ENCODE measurements at places on chromosomes 6 and 20.

DNA sequence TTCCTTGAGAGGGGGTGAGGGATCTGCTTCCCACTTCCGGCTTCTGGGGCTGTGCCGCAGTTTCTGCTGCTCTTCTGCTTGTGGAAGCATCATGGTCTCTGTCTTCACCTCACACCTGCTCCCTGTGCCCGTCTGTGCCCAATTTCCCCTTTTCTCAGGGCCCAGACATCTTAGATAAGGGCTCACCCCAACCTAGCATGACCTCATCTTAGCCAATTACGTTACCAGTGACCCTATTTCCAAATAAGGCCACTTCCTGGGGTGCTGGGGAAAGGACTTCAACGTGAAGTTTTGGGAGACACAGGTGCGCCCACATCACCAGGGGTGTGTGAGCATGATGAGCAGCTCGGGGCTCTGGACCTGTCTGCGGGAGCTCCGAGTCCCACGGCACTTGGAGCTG, 20.7 kb upstream of the RBBP8NL start:
- DNase-seq: no peak

DNA sequence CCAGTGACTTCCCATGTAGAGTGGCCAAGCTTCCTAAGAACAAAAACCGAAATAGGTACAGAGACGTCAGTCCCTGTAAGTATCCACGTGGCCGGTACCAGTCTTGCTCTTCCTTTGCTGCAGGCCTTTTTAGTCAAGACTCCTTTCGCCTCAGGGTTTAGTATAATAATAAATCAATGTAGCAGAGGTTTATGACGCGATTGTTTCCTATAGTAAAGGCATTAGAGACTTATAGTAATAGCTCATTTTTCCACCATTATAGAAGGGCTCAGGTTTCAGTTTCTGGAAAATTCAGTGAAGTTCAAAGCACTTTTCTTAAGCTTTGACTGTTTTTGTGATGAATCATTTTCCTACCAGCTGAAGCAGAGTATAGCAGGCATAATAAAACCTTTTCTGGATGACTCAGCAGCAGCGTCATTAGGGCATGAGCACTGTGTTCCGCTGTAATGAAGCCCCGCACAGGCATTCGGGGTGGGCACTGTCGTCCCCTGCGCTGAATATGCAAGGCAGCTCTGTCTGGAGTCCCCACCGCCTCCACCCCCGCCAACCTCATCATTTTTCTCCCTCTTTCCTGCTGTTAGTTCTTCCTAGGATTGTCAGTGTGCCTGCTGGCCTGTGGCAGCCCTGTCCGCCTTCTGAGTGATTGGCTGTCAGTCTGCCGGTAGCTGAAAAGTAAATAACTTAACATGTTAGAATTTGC, 51.3 kb downstream of the PTPN1 start:
- DNase-seq: peak; percentile 44

DNA sequence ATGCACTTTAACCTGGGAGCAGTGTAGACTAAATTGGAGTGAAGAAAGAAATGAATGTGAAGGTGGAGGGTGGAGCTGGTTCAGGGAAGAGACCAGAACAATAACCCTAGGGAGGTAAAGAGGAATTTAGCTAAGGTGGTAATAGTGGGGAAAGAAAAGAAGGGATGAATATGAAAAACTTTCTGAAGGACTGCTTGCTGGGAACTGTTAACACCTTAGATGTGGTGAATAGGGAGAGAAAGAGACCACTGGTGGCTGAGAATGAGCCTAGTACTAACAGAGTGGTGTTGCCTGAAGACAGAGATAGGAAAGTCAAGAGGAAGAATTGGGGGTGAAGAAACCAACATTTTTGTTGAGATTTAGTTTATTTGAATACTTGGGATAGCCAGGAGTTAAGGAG, 78.4 kb upstream of the HS3ST5 start:
- no peak for DNase-seq

GRCh38 chr6:131101911-131102680, 33.2 kb upstream of the AKAP7 start:
- no peak for DNase-seq

GRCh38 chr20:48843057-48843806, 15.4 kb upstream of the PREX1 start:
- no peak for DNase-seq

DNA sequence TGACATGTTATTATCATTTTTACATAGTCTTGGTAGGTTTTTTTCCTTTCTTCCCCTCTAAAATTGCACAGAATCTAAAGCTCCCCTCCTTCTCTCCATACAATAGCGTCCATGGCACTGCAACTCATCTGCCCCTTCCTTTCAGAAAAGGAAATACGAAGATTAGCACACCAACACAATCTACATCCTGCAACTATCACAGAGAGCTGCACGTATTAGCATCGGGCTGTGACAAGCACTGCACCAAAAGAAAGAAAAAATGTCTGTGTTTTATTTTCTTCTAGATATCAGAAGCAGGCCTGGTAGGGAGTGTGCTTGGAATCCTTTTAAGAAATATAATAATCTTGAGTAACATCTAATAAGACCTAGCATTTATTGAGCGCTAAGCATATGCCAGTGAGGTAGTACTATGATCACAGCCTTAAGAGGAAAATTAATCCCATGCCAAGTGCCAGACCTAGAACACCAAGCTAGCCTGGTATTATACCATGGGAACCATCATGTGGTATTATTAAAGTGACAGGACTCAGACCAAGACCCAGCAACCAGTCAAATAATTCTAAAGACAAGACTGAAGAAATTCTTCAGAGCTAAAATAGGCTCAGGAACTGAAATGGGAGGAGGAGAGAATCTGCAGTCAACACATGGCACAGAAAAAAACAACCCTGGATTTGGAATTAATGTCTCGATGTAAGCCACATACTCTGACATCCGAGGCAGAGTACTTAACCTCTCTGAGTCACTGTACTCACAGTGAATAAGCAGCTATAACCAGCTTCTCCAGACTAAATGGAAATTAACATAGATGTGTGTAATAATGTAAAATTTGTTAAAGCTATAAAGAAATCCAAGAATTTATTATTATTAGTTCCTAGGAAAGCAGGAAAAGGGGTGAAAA, 124.3 kb downstream of the IPCEF1 start:
- no peak for DNase-seq

DNA sequence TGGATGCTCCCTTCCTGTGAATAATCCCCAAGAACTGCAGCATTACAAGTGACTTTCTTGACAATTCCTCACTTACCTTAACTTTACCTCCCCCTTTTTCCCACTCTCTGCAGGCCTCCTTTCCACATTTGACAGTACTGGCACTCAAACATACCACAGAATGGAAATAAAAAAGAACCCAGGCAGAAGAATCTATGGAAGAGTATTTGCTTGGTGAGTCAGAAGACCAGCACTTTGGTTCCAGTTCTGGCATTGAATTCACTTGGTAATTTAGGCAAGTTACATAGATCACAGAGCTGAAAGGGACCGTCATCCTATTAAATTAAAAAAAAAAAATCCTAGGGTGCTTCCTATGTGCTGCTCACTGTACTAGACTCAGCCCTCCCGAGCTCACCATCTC, 55.0 kb downstream of the BTBD9 start:
- no peak for DNase-seq

DNA sequence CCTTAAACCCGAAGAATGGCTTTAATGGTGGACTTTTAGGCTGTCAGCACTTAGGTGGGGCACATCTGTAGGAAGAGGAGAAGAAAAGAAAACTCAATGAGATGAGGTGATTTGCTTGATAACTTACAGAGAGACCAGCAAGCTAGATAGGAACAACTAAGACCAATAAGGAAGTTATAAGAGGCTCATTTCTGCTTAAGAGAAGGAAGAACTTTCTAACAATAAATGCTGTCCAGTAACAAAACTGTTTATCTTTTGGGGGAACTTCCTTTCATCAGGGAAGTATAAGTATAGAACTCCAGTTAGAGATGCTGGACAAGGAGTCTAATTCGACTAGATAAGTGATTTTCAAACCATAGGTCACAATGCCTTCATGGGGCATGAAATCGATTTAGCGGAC, 107.2 kb upstream of the SIRPA start:
- DNase-seq: no peak

DNA sequence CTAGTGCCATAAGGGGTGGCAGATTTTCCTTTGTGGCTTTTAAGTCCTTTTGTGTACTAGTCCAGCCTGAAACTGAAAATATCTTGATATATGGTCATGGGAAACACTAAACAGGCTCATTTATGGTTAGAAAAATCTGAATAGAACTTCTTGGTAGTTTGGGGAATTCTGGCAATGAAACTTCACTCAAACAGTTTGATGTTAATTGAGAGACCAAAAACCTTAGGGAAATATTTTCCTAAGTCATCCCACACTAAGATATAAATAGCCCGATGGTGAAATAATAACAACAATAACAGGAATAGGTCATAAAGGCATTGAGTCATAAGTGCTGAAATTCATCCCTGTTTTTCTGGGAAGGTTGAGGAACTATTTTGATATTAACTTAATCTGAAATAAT, 146.2 kb upstream of the SMLR1 start:
- no peak for DNase-seq

GRCh38 chr6:158222066-158222465, 53.9 kb downstream of the GTF2H5 start:
- DNase-seq: no peak

- DNase-seq: no peak
Observed at GRCh38 chr6:86963352-86963751, 26.0 kb downstream of the HTR1E start.

DNA sequence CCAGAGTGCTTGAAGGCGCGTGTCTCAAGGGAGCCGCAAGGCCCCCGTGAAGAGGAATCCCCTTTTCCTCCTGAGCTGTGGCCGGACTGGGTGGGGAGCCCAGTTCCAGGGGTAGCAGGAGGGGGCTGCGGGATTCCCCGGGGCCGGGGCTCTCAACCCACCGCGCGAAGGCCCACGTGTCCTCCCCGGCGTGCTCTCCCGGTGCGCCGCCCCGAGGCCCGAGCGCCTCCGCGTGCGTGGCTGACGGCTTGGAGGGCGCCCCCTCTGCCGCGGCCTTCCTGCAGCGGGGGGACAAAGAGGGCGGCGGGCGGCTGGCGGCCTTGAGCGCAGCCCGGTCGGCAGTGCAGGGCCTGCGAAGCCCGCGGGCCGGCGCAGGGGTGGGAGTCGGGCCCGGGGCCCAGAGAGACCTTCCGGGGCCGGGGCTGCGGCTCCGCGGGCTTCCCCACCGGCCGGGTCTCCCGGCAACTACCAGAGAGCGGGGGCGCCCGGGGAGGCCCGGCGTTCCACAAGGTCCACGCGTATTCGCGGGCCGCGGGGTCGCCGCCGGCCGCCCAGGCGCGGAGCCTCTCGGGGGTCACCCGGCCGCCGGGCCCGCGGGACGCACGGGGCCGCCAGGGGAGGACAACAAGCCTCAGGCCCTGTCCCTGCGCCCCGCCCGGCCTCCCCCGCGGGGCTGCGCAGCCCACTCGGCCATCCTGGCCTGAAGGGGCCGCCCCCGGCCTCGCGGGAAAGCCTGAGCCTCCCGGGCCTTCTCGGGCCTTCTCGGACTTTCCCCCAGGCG, at the start of gene FAM217A:
FAM217A (minus strand) TSS at position 447 of the 781 bp plus-strand sequence. CDS start 1,723 bp downstream, outside the sequence.
- DNase-seq: no peak

DNA sequence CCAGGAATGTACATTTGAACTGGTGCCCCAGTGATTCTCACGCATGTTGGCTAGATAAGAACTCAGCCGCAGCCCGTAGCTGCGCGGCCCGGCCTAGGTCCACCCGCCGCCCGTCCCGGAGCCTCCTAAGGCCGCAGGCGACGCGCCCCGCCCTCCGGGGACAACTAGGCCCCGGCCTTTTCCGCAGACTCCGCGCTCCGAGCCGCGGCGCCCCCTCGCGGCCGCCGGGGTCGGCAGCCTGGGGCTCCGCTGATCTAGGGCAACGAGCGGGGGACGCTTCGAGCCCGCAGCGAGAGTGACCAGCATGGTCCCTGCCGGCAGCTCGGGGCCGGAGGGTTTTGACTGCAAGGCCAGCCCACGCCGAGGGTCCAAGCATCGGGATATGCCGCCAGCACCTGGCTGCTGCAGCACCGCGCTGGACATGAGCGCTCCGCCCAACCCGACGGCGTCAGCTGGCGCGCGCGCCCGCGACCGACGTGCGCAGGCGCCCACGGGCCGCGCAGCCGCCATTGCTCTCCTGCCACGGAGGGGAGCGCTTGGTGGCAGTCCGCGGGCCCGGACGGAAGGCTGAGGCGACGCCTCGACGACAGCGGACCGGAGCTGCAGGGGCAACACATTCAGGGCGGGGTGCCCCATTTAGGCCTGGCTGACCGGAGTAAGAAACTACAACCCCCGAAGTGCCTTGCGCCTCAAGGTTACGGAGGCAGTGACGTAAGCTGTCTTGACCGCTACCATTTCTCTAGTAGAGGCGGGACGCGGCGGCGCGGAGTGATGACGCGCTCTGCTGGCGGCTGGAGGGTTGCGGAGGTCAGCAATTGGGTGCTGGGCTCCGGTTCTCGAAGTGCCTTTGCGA, at the start of gene AP5S1:
AP5S1 (plus strand) TSS at position 500 of the 853 bp plus-strand sequence. CDS start 1,571 bp downstream, outside the sequence.
- DNase-seq: peak; percentile 80

DNA sequence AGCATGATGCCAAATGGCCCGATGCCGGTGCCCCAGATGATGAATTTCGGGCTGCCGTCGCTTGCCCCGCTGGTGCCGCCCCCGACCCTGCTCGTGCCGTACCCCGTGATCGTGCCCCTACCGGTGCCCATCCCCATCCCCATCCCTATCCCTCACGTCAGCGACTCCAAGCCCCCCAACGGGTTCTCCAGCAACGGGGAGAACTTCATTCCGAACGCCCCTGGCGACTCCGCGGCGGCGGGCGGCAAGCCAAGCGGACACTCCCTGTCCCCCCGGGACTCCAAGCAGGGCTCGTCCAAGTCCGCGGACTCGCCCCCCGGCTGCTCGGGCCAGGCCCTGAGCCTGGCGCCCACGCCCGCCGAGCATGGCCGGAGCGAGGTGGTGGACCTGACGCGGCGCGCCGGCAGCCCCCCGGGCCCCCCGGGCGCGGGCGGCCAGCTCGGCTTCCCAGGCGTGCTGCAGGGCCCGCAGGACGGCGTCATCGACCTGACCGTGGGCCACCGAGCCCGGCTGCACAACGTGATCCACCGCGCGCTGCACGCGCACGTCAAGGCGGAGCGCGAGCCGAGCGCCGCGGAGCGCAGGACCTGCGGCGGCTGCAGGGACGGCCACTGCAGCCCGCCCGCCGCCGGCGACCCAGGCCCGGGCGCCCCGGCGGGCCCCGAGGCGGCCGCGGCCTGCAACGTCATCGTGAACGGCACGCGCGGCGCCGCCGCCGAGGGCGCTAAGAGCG, 144.6 kb downstream of the SOBP start:
- DNase-seq: no peak

GRCh38 chr6:135461208-135461607, 36.3 kb downstream of the AHI1 start:
- no peak for DNase-seq

GRCh38 chr20:8356806-8357205, 224.7 kb downstream of the PLCB1 start:
- DNase-seq: no peak

DNA sequence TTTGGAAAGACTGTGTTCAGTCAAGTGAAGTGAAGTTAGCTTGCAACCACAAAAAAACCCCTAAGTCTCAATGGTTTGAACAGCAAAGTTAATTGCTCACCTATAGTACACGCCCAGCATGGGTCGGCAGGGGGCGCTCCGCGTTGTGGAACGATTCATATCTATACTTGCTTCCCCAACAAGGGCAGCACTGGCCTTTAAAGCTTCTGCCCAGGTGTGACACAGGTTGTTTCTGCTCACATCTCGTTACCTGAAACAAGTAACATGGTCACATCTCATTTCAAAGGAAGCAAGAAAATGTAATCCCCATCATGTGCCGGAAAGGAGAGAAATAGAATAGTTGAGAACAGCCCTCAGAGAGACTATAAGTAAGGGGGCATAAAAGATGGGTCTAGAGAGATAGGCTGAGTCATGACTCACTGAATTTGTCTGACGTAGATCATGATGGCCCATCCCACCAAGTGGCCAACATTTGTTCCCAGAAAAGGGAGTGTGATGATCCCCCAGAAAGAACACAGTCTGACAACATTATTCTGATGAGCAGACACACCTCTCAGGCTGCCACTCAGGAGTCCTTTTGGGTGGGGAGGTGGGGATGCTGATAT, 29.0 kb downstream of the HNF4A start:
- peak; percentile 80 for DNase-seq

All from stimulated activated CD4-positive, alpha-beta T cell treated with anti-CD3 and anti-CD28 coated beads, TNF-alpha, amount 100 ng/mL, for 4 hours (primary cell).